ENCODE measurements at places on chromosomes 2 and 18. TPM values are rescaled to one million over a fixed set of nuclear protein-coding genes. Genes with fewer than 3 reads are reported as not detected.

UNC80 gene
- not detected for total RNA-seq

IL36A gene
- not detected for total RNA-seq

CKAP2L gene
- 7.1 TPM for total RNA-seq

ARHGAP15 gene
- not detected for total RNA-seq

R3HDM1 gene
- total RNA-seq = 13.5 TPM

ANKRD62 gene
- total RNA-seq = not detected

KCNS3 gene
- total RNA-seq = 1.2 TPM

MAPRE2 gene
- 37.9 TPM for total RNA-seq

KLF7 gene
- total RNA-seq = 25.5 TPM

DRC1 gene
- 0.39 TPM for total RNA-seq

CLASP1 gene
- 60.8 TPM for total RNA-seq

SLC8A1 gene
- 139 TPM for total RNA-seq

CYS1 gene
- total RNA-seq = 8.3 TPM

All from articular chondrocyte of knee joint (primary cell).